ENCODE measurements at places on chromosomes 1 and 21.
A peak's percentile ranks its signal among the peaks of the same experiment; 100 is the strongest.

DNA sequence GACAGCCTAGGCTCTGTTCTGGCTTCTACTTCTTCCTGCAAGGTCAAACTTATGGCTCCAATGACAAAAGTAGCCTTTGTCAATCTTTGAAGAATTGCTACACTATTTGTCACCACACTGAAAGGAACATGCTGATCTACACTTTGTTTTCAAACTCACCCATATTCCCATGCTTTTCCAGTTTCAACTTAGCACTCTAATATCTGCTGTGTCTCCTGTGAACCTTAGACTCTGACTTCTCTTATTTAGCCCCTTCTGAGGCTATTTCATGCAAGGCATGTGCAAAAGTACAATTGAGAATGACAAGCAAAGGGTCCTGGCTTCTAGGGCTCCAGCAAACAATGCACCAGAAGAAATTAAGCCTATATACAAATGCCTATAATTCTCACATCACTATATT lies 374.9 kb downstream of the VAV3 start:
- DNase-seq = no peak

DNA sequence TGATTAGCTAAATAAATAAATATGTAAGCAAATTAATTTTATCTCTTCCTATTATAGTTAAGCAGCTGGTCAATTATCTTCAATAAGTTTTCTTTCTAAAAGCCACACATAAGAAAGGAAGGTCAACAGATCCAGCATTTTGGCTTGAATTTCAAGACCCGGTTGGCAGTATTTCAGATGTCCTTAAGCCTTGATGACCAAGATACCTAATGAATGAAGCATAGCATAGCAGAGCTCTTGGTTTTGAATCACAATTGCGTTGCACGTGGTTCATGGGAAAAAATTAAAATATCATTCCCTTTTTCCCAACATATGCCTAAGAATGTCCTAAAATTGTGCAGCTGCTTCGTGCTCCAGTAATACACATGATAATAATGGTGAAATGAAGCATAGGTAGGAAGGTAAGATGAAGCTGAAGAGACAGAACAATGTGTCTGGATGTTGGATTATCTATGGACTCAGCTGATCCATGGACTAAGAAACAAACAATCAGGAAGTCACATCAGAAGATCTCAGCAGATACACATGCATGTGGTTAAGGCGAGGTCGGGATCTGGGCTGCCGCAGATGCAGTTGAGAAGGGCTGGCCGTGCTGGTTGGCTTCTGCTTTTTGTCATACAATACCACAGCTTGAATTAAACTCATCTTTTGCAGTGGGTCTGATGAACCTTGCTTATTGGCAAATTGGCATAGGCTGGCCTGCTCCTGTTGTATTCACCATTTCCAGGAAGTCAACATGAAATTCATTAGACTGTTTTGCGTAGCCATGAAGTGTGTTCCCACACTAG lies 284.9 kb upstream of the RUNX1 start:
- no peak for DNase-seq

- DNase-seq = no peak
These were observed 15.9 kb upstream of the EPHX4 start for GRCh38 chr1:92013923-92014322.

GRCh38 chr1:170881268-170882265 lies 53.8 kb upstream of the MROH9 start:
- peak; percentile 14 for DNase-seq

GRCh38 chr21:33948951-33949444 lies 33.4 kb upstream of the ATP5PO start:
- no peak for DNase-seq

GRCh38 chr1:69527273-69527672 lies 40.4 kb upstream of the LRRC7 start:
- DNase-seq = no peak

GRCh38 chr21:45457161-45457831 lies 52.3 kb downstream of the COL18A1 start:
- DNase-seq = no peak
